Upper lobe of left lung (tissue), 6 donors: ENCODE measurements at places on chromosomes 2 and 18. TPM values are rescaled to one million over a fixed set of nuclear protein-coding genes. Genes with fewer than 3 reads are reported as not detected.

- no peak for DNase-seq
These were observed 149.5 kb downstream of the SPP2 start for GRCh38 chr2:234199996-234200395.

Gene LOXHD1
- total RNA-seq: 0.30 TPM

- DNase-seq: no peak
These were observed 77.2 kb downstream of the CD28 start for GRCh38 chr2:203783496-203784203.

GRCh38 chr2:219059725-219060682 is 717 bp downstream of the IHH start:
- no peak for DNase-seq

Gene ANKRD30BL
- not detected for total RNA-seq

GRCh38 chr2:190789074-190790004 is 91.3 kb upstream of the GLS start:
- DNase-seq: no peak
